ENCODE measurements at places on chromosomes 11 and 22. TPM values are rescaled to one million over a fixed set of nuclear protein-coding genes. Genes with fewer than 3 reads are reported as not detected.

DNA sequence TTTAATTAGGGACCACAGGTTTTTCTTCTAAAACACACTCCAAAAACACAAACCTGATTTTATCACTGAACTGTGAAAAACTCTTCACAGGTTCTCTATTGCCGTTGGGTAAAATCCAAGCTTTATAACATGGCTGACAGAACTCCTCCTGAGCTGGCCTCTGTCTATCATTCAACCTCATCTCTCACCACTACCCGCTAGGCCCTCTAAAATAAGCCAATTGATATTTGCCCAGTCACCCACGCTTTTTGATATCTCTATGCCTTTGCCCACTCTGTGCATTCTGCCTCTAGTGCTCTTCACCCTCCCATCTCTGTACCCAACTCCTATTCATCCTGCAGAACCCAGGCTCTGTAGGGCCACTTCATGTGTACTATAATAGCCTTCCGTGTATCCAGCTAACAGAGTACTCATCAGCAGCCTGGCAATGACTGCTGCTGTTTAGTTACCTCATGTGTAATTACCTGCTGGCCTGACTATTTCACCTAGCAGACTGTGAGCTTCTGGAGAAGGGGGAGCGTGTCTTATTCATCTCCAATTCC lies 1.1 kb upstream of the CNGA4 start:
- peaks cover 4% of the 10 kb centered on the region for H3K27me3 ChIP-seq
- H3K36me3 ChIP-seq: no peaks in the 10 kb centered on the region
- H3K27ac ChIP-seq: no peak overlapping the region
- H3K4me1 ChIP-seq: peaks cover 13% of the 10 kb centered on the region

- H3K4me3 ChIP-seq: no peak overlapping the region
- peaks cover 6% of the 10 kb centered on the region for H3K4me1 ChIP-seq
- no peak overlapping the region for H3K27ac ChIP-seq
- H3K36me3 ChIP-seq: no peaks in the 10 kb centered on the region
- no peak for DNase-seq
Observed at GRCh38 chr11:72475381-72475780, 41.0 kb upstream of the CLPB start.

- no peak overlapping the region for H3K4me3 ChIP-seq
- H3K27ac ChIP-seq: no peak overlapping the region
- peaks cover 30% of the 10 kb centered on the region for H3K4me1 ChIP-seq
- no peak for DNase-seq
Observed at GRCh38 chr11:126713806-126714205, 286.8 kb downstream of the KIRREL3 start.

DNA sequence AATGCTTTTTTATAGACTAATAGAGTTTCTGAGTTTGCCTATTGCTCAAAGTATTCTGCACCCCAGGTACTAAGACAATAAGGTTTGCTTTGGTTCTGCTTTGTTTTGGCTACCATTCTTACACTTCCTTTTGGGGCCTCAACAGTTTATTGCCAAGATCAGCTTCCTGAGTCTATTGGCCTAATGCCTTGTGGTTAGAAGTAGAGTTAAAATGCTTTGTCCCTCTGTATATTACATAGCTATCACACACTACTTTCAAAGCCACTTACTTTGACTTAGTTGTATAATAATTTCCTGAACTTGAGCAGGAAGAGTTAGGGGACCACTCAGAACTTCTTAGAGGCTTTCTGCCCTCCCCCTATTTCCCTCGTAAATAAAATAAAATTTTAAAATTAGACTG lies 96.5 kb downstream of the DLG2 start:
- no peak overlapping the region for H3K4me3 ChIP-seq
- no peaks in the 10 kb centered on the region for H3K4me1 ChIP-seq
- H3K27me3 ChIP-seq: no peaks in the 10 kb centered on the region

DNA sequence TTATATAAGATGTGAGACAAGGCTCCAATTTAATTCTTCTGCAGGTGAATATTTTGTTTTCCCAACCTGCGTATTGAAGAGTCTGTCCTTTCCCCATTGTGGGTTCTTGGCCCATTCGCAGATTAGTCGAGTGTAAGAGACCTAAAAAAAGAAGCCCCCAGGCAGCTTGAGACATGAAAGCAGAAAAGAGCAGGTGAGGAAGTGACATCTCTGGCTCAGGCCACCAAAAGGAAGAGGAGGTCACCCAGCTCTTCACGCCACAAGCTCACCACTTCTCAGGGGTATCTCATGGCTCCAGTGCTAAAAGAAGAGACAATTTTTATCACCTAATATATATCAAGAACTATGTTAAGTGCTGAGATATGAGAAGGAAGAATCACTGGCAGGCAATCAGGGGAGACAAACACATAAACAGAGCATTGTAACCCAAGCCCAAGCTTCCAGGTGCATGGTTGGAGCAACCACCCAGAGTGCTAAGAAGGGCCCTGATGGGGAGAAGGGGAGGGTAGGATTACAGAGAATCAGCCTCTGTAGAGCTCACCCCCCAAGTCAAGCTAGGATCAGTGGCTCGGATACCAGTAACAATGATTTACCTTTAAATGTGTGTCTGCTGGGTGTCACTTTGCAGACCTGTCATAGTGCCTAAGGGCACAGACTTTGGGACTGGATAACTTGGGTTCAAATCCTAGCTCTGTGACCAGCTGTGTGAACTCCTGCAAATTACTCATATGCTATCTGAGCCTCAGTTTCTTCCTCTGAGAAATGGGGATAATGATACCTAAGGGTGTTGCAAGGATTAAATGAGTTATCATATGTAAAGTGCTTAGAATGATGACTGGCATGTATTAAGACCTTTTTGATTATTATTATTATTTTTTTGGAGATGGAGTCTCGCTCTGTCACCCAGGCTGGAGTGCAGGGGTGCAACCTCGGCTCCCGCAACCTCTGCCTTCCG lies 39.2 kb downstream of the MCHR1 start:
- H3K4me1 ChIP-seq: peaks cover 42% of the 10 kb centered on the region
- H3K36me3 ChIP-seq: no peaks in the 10 kb centered on the region
- H3K27me3 ChIP-seq: peaks cover 1% of the 10 kb centered on the region

DNA sequence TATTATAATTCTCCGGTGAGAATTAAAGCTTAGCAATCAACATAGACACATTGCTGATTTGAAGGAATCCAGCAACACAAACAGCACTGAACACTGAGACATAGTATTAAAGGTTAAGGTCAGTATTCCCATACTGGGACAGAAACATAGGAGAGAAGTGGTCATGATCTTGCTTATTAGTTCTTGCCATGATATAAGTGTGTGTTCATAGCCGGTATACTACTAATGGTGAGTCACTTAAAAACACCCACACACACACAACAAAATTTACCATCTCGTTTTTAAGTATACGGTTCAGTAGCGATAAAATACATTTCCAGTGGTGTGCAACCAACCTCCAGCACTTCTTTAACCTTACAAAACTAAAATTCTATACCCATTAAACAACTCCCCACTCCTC lies 96.3 kb downstream of the C11orf65 start:
- peaks cover 12% of the 10 kb centered on the region for H3K4me1 ChIP-seq
- no peak for DNase-seq
- no peak overlapping the region for H3K27ac ChIP-seq
- H3K27me3 ChIP-seq: no peaks in the 10 kb centered on the region
- peaks cover 25% of the 10 kb centered on the region for H3K36me3 ChIP-seq
- H3K4me3 ChIP-seq: no peak overlapping the region

DNA sequence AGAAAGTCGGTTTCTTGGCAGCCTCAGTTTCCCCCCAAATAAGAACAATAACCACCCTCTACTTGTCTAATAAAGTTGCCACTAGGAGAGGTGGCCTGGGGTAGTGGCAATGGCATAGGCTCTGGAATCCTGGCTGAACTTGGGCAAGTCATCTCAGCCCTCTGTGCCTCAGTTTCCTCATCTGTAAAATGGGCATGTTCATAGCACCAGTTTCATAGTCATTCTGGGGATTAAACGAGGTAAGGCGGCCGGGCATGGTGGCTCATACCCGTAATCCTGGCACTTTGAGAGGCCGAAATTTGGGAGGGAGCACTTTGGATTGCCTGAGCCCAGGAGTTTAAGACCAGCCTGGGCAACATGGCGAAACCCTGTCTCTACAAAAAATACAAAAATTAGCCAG lies 63.0 kb downstream of the SGSM1 start:
- no peak overlapping the region for H3K4me3 ChIP-seq
- no peaks in the 10 kb centered on the region for H3K4me1 ChIP-seq

DNA sequence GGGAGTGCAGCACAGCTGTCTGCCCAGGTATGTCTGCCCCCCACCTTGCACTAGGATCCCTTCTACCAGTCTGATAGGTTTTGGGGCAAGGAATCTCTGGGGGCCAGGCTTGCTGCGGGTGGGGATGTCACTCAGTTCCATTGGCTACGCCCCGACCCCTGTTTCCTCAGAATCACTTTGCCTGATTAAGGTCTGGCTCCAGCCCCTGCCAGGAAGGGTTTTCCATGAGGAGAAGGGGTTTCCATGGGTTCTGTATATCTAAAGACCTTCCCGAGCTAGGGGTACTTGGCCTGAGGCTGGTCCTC lies 14.0 kb downstream of the OTOG start:
- H3K4me1 ChIP-seq: no peaks in the 10 kb centered on the region
- no peak overlapping the region for H3K27ac ChIP-seq
- no peak for DNase-seq

GRCh38 chr22:30568137-30568805 lies 6.2 kb downstream of the GAL3ST1 start:
- no peak overlapping the region for H3K4me3 ChIP-seq
- no peaks in the 10 kb centered on the region for H3K36me3 ChIP-seq
- peaks cover 18% of the 10 kb centered on the region for H3K27me3 ChIP-seq
- H3K4me1 ChIP-seq: peaks cover 8% of the 10 kb centered on the region

DNA sequence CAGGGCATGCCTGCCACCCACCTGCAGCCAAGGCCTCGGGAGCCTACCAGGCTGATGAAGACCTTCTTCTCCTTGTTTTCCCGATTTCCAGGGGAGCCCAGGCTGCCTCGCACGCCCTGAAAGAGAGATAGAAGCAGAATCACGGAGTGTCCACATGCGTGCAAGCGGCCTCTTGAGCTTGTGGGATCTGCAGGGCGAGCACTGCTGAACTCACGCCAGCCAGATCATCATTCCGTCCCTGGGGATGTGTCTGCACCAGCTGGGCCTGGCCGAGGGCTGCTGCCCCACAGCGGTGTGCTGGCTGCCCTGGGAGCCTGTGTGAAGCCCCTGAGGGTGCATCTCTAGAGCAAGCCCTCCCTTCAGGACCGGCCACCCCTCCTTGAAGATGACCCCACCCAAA lies 17.9 kb downstream of the USH1C start:
- H3K27ac ChIP-seq: no peak overlapping the region
- H3K4me1 ChIP-seq: no peaks in the 10 kb centered on the region
- no peak for DNase-seq
- no peak overlapping the region for H3K4me3 ChIP-seq

DNA sequence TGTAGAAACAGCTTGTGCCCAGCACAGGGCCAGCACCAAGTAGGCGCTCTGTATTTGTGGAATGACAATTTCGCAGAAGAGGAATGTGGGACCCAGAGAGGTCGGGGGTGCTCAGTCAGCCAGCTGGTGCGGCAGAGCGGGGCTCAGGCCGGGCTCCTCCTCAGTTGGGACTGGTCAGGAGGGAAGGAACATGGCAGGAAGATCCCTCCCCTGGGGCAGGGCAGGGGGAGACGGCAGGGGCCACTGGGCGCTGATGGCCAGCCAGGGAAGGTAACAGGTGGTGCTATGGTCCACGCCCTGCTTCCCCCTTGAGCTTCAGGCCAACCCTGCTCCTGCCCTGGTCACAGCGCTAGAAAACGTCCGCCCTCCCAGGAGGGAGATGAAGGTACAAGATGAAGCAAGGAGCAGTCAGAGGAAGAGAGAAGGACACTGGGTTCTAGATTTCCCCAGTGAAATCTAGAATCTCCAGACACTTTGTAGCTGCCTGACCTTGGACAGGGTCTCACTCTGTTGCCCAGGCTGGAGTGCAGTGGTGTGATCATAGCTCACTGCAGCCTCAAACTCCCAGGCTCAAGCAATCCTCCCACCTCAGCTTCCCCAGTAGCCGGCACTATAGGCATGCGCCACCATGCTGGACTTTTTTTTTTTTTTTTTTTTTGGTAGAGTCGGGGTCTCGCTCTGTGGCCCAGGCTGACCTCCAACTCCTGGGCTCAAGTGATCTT lies 13.5 kb upstream of the SPI1 start:
- H3K27me3 ChIP-seq: peaks cover 2% of the 10 kb centered on the region
- H3K4me1 ChIP-seq: peaks cover 5% of the 10 kb centered on the region
- no peak overlapping the region for H3K27ac ChIP-seq
- no peak for DNase-seq

Gene DNAJB7
- not detected for total RNA-seq

Gene DGCR2
- 55.9 TPM for total RNA-seq

Gene KDELR3
- 180 TPM for total RNA-seq

Gene WNT7B
- 0.10 TPM for total RNA-seq

Gene KIRREL3
- 38.2 TPM for total RNA-seq

Gene DESI1
- 48.1 TPM for total RNA-seq

Gene TBRG1
- total RNA-seq: 18.8 TPM

Gene TBX1
- total RNA-seq: 0.96 TPM

Data from HFFc6 (cell line).